ENCODE measurements at places on chromosomes 7 and 10.

- no peak for DNase-seq
These were observed 42.5 kb downstream of the SIRT1 start for GRCh38 chr10:67926951-67927350.

DNA sequence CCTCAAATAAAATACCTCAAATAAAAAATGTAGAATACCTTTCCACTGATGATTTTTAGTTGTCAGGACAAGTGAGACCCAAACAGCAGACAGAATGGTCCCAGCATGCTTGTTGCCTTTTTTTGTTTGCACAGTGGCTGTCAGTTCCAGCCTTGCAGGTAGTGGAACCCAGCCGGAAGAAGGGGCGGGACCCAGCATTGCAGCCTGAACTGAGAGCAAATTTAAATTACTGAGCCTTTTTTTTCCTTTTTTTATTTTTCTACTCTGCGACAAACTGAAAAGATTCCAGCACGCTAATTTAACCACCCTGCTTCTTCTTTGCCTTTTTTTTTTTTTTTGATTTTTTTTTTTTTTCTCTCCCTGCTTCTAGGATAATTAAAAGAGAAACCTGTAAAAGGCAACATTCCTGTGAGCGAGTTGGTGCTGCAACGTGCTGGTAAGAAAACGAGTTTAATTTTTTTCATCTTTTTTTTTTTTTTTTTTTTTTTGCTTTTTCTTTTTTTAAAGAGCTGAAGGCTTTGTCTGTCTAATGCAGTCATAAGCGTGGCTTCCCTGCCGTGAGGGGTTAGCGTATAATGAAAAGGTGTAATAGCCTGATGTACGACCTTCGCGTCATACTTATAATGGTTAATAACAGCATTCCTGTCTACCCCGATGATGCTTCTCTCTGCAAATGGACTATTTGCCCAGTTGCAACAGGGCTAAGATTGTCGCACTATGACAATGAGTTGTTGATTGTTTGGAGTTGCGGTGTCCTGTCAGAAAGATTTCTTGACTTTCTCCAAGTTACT lies 555.3 kb upstream of the CELF2 start:
- no peak for DNase-seq

DNA sequence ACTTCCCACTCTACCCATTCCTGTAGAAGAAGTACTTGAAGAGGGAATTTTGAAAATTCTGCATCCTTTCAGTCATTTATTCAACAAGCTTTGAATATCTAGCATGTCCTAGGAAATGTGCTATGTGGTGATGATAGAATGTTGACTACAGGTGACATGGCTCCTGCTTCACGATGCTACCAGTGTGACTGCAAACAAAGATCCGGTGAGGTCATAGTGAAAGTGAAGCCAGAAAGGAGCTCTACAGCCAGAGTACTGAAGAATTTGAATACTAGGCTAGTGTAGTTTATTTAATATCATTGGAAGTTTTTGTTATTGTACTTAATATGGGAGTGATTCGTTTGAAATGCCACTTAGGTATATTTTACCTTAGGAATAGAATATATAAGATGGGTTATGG lies 348.1 kb downstream of the TFEC start:
- no peak for DNase-seq

DNA sequence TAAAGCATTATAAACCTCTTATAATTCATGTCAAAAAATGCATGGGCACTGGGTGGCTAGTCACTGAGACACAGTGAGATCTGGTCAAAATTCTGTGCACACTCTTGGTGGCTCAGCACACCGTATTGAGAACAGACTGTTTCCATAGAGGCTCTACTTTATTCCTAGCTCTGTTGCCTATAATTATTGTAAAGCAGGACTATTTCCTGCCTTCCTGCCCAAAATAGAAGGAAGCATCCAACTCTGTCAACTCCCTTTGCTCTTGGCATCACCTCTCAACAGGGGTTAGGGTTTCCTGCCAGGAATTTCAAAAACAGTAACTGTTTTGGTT lies 45.1 kb downstream of the PTN start:
- DNase-seq = no peak

GRCh38 chr10:97923057-97923456 lies 73.4 kb downstream of the GOLGA7B start:
- DNase-seq = no peak

GRCh38 chr10:69745698-69746097 lies 56.0 kb upstream of the COL13A1 start:
- DNase-seq = no peak

DNA sequence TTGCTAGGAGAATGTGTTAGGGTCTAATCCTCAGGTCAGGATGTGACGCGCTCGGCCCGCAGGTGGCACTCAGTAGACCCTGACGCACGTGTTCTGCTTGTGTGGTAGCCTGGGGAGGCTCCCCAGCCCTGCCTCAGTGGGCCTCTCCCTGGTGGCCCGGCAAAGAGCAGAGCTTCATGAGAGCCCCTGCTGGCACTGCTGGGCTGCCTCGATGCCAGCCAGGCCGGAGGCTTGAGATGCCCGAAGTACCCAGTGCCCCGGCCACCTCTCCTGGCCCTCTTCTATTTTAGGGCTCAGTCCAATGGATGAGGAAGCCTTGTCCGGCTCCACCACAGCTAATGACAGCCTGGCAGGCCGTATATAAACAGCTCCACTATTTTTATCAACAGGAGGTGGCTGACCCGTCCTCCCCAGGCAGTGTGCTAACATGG lies 42.0 kb downstream of the PRF1 start:
- no peak for DNase-seq
